ENCODE measurements at places on chromosomes 11 and 22. TPM values are rescaled to one million over a fixed set of nuclear protein-coding genes. Genes with fewer than 3 reads are reported as not detected.

DNA sequence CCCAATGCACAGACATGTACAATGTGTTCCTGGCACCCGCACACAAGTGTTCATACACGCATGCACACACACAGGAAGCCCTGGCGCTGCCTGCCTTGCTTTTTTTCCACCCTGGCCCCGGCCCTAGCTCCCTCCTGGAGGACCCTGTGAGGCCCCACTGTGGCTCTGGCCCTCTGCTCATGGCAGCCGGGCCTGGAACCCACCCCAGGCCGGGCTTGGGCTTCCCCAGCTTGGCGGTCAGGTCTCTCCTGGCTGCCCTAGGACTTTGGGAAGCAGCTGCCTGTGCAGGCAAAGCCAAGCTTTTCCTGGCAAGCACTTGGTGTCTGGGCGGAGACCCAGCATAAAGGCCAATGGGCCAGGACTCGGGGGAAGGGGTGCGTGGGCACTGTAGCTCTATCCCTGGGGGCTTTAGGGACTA, 30.5 kb downstream of the CD82 start:
- H3K36me3 ChIP-seq = no peaks in the 10 kb centered on the region
- H3K4me1 ChIP-seq = no peaks in the 10 kb centered on the region
- H3K4me3 ChIP-seq = no peak overlapping the region
- H3K27me3 ChIP-seq = no peaks in the 10 kb centered on the region

DNA sequence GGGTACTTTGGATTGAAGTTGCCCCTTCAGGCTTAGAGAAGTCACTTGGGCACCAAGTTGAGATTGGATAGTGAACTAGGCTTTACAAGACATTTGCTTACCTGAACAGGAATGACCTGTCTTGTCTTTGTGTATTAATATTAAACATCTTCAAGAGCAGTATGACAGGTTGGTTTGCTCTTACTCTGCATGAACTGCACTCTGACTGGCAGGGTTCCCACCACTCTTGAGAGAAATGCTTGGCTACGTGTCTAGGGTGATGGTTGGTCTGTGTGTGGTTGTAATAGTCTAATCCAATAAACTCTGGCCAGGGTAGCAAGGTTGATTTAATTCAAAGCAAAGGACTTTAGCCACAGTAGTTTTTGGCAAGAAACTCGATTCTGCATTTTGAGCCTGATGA, 20.1 kb upstream of the SPTBN2 start:
- peak; percentile 98 for DNase-seq
- H3K27ac ChIP-seq = peak overlapping the region; percentile 55
- H3K4me3 ChIP-seq = peak overlapping the region; percentile 38
- peaks cover 27% of the 10 kb centered on the region for H3K4me1 ChIP-seq
- H3K36me3 ChIP-seq = no peaks in the 10 kb centered on the region

DNA sequence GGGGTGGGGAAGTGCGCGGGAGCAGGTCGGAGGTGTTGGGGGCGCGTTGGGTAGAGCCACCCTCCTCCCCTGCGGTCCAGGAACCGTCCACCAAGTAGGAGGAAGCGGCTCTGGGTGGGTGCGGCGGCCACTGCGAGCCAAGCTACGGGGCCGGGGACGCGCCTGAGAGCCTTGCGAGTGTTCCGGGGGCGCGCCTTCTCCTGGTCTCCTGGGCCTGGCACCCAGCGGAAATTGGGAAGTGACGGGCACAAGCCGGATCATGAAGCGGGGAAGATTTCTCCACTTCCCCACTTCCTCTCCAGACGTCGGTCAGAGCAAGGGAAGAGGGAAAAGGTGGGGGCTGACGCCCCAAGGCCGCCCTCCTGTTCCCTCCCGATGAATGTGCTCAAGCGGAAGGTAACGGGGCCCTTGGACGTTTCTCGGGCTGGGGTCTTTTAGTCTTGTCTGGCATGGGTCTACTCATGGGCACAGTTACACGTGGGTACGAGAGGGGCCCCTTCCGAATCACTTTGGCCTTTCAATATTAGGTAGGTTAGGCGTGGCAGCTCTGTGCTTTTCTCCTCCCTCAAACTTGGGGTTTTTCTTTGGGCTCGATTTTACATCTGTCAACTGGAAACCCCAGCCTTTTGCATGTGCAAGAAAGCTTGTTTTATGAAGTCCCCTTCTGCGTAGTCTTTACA, 865 bp downstream of the RBM14 start:
- peaks cover 35% of the 10 kb centered on the region for H3K36me3 ChIP-seq
- H3K27ac ChIP-seq = peak overlapping the region; percentile 72
- peak overlapping the region; percentile 89 for H3K4me3 ChIP-seq
- DNase-seq = peak; percentile 44
- peaks cover 31% of the 10 kb centered on the region for H3K4me1 ChIP-seq

The PARVA gene
- 13.7 TPM for total RNA-seq

The MYBPC3 gene
- total RNA-seq = not detected

DNA sequence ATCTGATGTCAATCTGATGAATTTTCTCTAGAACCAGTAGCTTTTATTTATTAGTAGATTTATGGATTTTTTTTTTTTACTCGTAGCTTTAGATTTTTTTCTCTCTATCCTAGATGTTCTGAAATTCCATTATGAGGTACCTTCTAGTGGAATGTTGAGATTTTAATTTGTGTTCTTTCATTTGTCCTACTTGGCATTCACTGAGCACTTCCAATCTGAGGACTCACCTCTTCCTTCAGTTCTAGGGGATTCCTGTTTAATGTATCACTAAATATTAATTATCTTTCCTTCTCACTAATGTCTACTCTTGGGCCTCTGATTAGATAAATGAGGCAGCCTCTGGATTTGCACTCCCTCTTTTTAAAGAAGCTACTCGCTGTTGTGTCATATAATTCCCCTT, 40.2 kb upstream of the WNT7B start:
- no peak for DNase-seq
- H3K27me3 ChIP-seq = no peaks in the 10 kb centered on the region
- H3K36me3 ChIP-seq = no peaks in the 10 kb centered on the region

The TSPAN18 gene
- total RNA-seq = not detected

The TNNI2 gene
- total RNA-seq = not detected

GRCh38 chr11:1858154-1858553, 5.3 kb downstream of the LSP1 start:
- no peaks in the 10 kb centered on the region for H3K36me3 ChIP-seq
- H3K4me3 ChIP-seq = no peak overlapping the region
- H3K4me1 ChIP-seq = peaks cover 1% of the 10 kb centered on the region
- DNase-seq = no peak
- no peaks in the 10 kb centered on the region for H3K27me3 ChIP-seq

- H3K27me3 ChIP-seq = peaks cover 15% of the 10 kb centered on the region
- no peak for DNase-seq
- H3K4me1 ChIP-seq = no peaks in the 10 kb centered on the region
- H3K27ac ChIP-seq = no peak overlapping the region
Measured at GRCh38 chr22:44211946-44212930, 31.5 kb downstream of the PARVG start.

DNA sequence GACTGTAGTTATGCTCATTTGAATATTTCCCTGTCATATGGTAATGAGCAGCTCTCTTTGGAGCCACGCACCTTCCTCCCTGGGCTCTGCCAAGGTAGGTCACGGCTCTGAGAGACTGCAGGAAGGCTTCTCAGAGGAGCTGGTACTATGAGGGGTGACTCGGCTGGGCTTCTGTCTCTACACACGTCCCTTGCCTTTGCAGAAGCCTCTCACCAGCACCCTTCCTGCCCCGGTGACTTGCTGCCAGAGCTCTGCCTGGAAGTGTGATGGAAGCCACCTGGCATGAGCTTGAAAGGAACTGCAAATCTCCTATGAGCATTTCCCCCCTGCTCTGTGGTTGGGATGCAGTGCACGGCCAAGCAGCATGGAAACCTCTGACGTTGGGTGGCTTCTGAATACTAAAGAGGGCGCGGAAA, 74.2 kb downstream of the KIRREL3 start:
- H3K27me3 ChIP-seq = no peaks in the 10 kb centered on the region
- no peak overlapping the region for H3K27ac ChIP-seq
- H3K4me3 ChIP-seq = no peak overlapping the region
- no peaks in the 10 kb centered on the region for H3K4me1 ChIP-seq
- no peaks in the 10 kb centered on the region for H3K36me3 ChIP-seq

- H3K36me3 ChIP-seq = no peaks in the 10 kb centered on the region
- peak; percentile 60 for DNase-seq
- H3K27me3 ChIP-seq = no peaks in the 10 kb centered on the region
- H3K27ac ChIP-seq = no peak overlapping the region
Measured at GRCh38 chr22:49992921-49993648, 19.5 kb downstream of the IL17REL start.

DNA sequence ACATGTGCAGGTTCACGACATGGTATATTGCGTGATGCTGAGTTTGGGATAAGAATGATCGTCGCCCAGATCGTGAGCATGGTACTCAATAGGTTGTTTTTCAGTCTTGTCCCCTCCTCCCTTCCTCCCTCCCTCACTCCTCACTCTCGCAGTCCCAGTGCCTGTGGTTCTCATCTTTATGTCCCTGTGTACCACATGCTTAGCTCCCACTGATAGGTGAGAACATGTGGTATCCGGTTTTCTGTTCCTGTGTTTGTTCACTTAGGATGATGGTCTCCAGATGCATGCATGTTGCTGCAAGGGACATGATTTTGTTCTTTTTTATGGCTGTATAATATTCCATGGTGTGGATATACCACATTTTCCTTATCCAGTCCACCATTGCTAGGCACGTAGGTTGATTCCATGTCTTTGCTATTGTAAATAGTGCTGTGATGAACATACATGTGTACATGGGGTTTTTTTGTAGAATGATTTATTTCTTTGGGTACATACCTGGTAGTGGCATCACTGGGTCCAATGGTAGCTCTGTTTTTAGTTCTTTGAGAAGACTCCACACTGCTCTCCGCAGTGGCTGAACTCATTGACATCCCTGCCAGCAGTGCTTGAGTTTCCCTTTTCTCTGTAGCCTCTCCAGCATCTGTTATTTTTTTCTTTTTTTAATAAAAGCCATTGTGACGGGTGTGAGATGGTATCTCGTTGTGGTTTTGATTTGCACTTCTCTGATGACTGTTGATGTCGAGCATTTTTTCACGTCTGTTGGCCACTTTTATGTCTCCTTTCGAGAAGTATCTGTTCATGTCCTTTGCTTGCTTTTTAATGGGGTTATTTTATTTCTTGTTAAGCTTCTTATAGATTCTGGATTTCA, 16.4 kb downstream of the ZBED4 start:
- H3K4me3 ChIP-seq = no peak overlapping the region
- peaks cover 13% of the 10 kb centered on the region for H3K36me3 ChIP-seq
- no peak overlapping the region for H3K27ac ChIP-seq
- DNase-seq = no peak
- no peaks in the 10 kb centered on the region for H3K27me3 ChIP-seq
- H3K4me1 ChIP-seq = no peaks in the 10 kb centered on the region

The RBMXL2 gene
- 0.15 TPM for total RNA-seq

The ASRGL1 gene
- total RNA-seq = 49.8 TPM

The LMO2 gene
- total RNA-seq = 0.23 TPM

The LRRC56 gene
- 1.0 TPM for total RNA-seq

GRCh38 chr11:125873881-125874555, 13.4 kb upstream of the HYLS1 start:
- DNase-seq = no peak
- H3K27ac ChIP-seq = no peak overlapping the region
- no peaks in the 10 kb centered on the region for H3K27me3 ChIP-seq
- peaks cover 9% of the 10 kb centered on the region for H3K36me3 ChIP-seq

DNA sequence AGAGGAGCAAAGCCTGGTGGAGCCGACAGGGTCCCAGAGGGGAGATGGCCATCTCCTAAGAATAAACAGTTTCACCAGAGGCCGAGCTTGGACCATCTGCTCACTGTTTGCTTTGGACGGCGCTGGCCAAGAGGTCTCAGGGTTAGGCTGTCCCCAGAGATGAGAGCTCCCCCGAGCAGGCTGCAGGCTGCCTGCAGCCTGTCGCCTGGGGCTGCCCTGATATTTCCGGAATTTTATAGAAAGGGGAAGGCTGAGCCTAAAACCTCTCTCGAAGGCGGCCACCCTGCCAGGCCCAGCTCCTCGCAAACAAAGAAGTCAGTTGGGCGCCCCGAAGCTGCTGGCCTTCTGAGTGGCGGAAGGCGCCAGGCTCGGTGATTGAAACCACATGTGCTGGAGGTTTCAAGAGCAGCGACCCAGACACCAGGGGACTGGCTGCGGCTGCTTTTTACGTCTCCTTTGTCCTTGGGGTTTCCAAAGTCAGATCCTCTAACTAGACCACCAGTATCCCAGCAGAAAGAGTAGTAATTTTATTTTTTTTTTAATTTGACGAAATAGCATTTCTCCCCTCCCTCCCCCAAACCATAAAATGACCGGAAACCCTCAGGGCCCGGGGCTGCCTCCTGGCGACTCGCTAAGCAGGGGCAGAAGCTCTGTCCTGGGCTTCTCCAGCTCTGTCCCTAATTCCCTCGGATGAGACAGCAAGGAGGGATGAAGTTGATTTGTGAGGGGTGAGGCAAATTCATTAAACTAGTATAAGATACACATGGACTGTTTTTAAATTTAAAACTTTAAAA, 57.4 kb downstream of the CLMP start:
- H3K36me3 ChIP-seq = no peaks in the 10 kb centered on the region
- H3K4me1 ChIP-seq = no peaks in the 10 kb centered on the region
- no peaks in the 10 kb centered on the region for H3K27me3 ChIP-seq
- H3K27ac ChIP-seq = no peak overlapping the region

The APOC3 gene
- not detected for total RNA-seq

DNA sequence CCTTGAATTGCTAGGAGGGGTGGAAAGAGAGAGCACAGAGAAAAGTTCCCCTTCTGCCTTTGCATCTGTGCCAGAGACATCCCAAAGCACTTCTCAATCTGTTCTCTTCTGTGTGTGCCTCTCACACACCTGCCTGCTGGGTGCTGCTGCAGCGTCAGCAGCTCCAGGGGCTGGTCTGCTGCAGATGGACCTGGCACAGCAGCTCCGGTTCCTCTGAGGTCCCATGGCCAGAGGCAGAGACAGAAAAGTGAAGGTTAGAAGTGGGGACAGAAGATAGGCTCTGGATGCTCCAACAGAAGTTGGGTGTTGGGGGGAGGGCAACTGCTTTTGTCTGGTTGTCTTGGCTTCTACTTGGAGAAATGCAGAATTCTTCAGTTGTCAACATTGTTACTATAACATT, 48.9 kb upstream of the KIRREL3 start:
- H3K27me3 ChIP-seq = peaks cover 14% of the 10 kb centered on the region
- no peak overlapping the region for H3K4me3 ChIP-seq
- no peak overlapping the region for H3K27ac ChIP-seq
- no peak for DNase-seq

The SMTNL1 gene
- not detected for total RNA-seq

The ST14 gene
- 231 TPM for total RNA-seq

The ASCC2 gene
- total RNA-seq = 37.0 TPM

- H3K36me3 ChIP-seq = peaks cover 10% of the 10 kb centered on the region
- DNase-seq = no peak
- no peak overlapping the region for H3K27ac ChIP-seq
- H3K4me3 ChIP-seq = no peak overlapping the region
- H3K4me1 ChIP-seq = peaks cover 7% of the 10 kb centered on the region
Measured at GRCh38 chr11:33052231-33052630, 12.9 kb downstream of the TCP11L1 start.

The NXPE4 gene
- total RNA-seq = not detected

The TRMT2A gene
- total RNA-seq = 58.9 TPM

DNA sequence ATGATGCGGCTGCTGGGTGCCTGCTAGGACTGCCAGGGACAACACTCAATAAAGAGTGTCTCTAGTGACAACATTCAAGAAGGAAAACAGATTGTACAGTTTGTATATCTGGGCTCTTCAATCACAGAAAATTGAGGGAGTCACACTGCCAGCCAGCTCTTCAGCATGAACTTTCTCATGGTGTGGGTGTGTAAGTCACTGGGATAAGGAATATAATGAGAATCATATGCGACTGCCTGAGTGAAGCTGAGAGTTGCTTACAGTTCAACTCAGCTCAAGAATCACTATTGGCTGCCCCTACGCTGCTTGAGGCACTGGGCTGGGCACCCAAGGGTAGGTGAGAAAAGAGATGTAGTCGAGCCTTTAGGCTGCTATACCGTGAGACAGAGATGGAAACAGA, 328.1 kb upstream of the PITPNB start:
- no peaks in the 10 kb centered on the region for H3K4me1 ChIP-seq
- H3K36me3 ChIP-seq = no peaks in the 10 kb centered on the region
- no peak for DNase-seq
- H3K4me3 ChIP-seq = no peak overlapping the region
- H3K27ac ChIP-seq = no peak overlapping the region

The SNU13 gene
- 159 TPM for total RNA-seq

The POU2AF1 gene
- total RNA-seq = not detected
